ENCODE measurements at places on chromosomes 6 and 20.

GRCh38 chr6:20360471-20361119 is 41.1 kb upstream of the E2F3 start:
- H3K27ac ChIP-seq: no peak overlapping the region
- peaks cover 12% of the 10 kb centered on the region for H3K4me1 ChIP-seq
- no peaks in the 10 kb centered on the region for H3K27me3 ChIP-seq

DNA sequence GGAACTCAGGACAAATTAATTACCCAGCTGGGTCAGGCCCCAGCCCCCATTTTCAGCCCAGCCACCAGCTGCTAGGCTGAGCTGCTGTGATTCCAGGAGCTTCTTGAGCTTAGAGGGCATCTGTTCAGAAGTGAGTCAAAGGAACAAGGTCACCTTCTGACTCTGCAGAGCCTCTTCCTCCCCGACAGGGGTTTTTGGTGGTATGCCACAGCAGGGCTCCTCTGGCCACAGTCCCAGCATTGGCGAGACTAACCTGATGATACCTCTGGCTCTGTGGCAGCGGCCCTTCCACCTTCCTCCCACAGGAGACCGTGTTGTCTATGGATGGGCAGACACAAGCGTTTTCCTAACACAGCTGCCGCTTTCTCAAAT is 39.7 kb downstream of the ZC3H12D start:
- H3K27ac ChIP-seq: no peak overlapping the region
- no peaks in the 10 kb centered on the region for H3K27me3 ChIP-seq
- no peak for DNase-seq
- peaks cover 13% of the 10 kb centered on the region for H3K36me3 ChIP-seq
- H3K4me1 ChIP-seq: no peaks in the 10 kb centered on the region
- H3K4me3 ChIP-seq: no peak overlapping the region

DNA sequence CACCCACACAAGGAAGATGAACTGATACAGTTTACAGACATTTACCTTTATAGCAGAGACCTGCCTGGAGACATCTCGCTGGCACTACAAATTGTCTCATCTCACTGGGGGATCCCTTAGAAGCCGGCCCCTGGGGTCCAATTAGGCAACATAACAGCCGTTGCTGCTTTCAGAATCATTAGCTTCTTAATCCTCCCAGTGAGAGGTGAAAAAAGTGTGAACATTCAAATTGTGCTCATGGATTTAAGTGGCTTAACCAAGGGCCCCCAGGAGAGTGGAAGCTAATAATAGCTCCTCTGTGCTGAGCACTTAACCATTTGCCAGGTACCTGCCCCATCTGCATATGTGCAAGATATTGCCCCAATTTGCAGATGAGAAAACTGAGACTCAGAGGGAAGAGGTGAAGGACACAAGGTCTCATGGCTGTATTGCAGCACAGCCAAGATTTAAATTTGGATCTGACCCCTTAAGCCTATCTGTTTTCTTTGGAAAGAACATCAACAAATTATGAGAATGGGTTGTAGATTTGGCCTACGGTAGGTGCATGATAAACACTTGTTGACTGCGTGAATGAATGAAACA is 101.0 kb downstream of the EYA2 start:
- H3K27ac ChIP-seq: no peak overlapping the region
- peaks cover 8% of the 10 kb centered on the region for H3K4me1 ChIP-seq
- no peak for DNase-seq
- no peaks in the 10 kb centered on the region for H3K36me3 ChIP-seq
- peaks cover 2% of the 10 kb centered on the region for H3K27me3 ChIP-seq

- H3K4me3 ChIP-seq: peak overlapping the region; percentile 49
- DNase-seq: no peak
- peak overlapping the region; percentile 64 for H3K27ac ChIP-seq
- H3K4me1 ChIP-seq: peaks cover 38% of the 10 kb centered on the region
Observed at GRCh38 chr20:43751167-43752050, 24.6 kb upstream of the GTSF1L start.

GRCh38 chr6:149897015-149897697 is 757 bp downstream of the RAET1E start:
- H3K27me3 ChIP-seq: peaks cover 3% of the 10 kb centered on the region
- H3K27ac ChIP-seq: no peak overlapping the region
- no peaks in the 10 kb centered on the region for H3K4me1 ChIP-seq

DNA sequence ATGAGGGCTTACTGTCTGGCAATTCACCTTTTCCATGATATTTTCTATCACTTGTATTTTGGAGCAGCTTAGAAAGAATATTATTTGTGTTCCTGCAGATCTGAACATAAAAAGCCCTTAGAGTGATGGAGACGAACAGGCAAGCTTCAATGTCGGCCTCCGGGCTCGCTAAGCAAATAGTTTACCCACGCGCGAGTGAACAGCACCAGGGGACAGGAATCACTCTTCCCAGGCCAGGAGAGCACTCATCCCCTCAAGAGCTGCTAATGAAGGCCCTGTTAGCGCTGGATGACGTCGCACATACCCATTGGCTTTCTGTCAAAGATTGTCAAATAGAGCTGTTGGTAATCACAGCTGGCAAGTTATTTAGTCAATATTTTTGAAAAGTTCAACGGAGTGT is 395.7 kb downstream of the ZFAND3 start:
- no peak overlapping the region for H3K4me3 ChIP-seq
- no peak overlapping the region for H3K27ac ChIP-seq
- no peaks in the 10 kb centered on the region for H3K36me3 ChIP-seq
- no peaks in the 10 kb centered on the region for H3K4me1 ChIP-seq

- H3K27me3 ChIP-seq: no peaks in the 10 kb centered on the region
- H3K27ac ChIP-seq: no peak overlapping the region
- H3K4me1 ChIP-seq: no peaks in the 10 kb centered on the region
Observed at GRCh38 chr6:134394208-134394607, 76.3 kb upstream of the SGK1 start.

DNA sequence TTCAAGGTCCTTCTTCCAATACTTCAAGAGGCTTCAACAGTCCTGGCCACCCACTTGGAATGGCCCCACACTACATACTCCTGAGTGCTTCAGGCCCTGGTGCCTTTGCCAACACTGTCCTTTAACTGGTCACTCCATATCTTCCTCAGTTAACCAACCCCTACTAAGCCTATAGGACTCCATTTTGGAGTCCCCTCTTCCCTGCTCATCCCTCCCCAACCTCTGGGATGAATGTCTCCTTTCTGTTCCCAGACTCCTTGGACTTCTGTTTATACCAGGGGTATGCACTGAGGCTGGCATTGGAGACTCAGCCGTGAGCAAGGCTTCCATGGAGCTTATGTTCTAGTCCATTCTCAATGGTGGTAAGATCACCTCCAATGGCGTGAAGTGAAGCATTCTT is 33.6 kb downstream of the COX4I2 start:
- H3K4me3 ChIP-seq: no peak overlapping the region
- H3K27ac ChIP-seq: no peak overlapping the region
- peaks cover 42% of the 10 kb centered on the region for H3K4me1 ChIP-seq
- H3K27me3 ChIP-seq: no peaks in the 10 kb centered on the region
- H3K36me3 ChIP-seq: peaks cover 2% of the 10 kb centered on the region

DNA sequence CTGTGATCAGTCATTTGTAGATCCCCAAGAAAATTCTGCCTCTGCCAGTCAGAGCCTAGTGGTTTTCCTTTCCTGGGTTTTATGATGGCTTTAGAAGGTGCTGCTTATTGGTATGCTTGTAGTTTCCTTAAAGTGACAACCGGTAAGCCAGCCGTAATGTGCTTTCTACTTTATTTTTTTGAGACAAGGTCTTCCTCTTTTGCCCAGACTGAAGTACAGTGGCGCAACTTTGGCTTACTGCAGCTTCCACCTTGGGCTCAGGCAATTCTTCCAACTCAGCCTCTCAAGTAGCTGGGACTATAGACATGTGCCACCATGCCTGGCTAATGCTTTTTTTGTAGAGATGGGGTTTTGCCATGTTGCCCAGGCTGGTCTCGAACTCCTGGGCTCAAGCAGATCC is 23.5 kb downstream of the MCM8 start:
- no peaks in the 10 kb centered on the region for H3K27me3 ChIP-seq
- DNase-seq: no peak
- H3K27ac ChIP-seq: no peak overlapping the region
- no peaks in the 10 kb centered on the region for H3K4me1 ChIP-seq

GRCh38 chr20:53950031-53950430 is 120.4 kb downstream of the BCAS1 start:
- no peak for DNase-seq
- H3K27me3 ChIP-seq: peaks cover 1% of the 10 kb centered on the region
- H3K27ac ChIP-seq: peak overlapping the region; percentile 79

GRCh38 chr20:62330576-62331317 is 27.9 kb downstream of the ADRM1 start:
- H3K27me3 ChIP-seq: no peaks in the 10 kb centered on the region
- H3K27ac ChIP-seq: no peak overlapping the region
- H3K4me1 ChIP-seq: no peaks in the 10 kb centered on the region
- H3K36me3 ChIP-seq: no peaks in the 10 kb centered on the region

DNA sequence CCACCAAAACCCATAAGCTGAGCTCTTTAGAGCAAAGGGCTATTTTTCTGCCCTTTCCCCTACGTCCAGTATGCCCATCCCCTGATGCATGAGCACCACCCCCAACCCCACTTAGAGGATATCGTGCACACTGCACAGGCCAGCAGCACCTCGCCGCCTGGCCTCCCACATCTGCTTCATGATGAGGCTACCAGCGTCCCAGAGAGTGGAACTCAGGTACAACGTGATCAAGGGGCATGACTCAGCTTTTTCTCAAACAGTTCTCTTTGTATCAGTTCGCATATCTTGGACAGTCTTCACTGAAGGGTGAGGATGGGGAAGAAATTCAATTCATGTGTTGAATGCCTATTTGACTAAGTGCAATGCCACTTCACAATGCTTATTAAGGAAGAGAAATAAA is 81.9 kb upstream of the QKI start:
- H3K27me3 ChIP-seq: no peaks in the 10 kb centered on the region
- H3K4me1 ChIP-seq: no peaks in the 10 kb centered on the region

- H3K27me3 ChIP-seq: peaks cover 46% of the 10 kb centered on the region
- no peak for DNase-seq
- H3K4me3 ChIP-seq: no peak overlapping the region
- peaks cover 54% of the 10 kb centered on the region for H3K4me1 ChIP-seq
Observed at GRCh38 chr6:3231247-3232016, 4.0 kb upstream of the TUBB2B start.

DNA sequence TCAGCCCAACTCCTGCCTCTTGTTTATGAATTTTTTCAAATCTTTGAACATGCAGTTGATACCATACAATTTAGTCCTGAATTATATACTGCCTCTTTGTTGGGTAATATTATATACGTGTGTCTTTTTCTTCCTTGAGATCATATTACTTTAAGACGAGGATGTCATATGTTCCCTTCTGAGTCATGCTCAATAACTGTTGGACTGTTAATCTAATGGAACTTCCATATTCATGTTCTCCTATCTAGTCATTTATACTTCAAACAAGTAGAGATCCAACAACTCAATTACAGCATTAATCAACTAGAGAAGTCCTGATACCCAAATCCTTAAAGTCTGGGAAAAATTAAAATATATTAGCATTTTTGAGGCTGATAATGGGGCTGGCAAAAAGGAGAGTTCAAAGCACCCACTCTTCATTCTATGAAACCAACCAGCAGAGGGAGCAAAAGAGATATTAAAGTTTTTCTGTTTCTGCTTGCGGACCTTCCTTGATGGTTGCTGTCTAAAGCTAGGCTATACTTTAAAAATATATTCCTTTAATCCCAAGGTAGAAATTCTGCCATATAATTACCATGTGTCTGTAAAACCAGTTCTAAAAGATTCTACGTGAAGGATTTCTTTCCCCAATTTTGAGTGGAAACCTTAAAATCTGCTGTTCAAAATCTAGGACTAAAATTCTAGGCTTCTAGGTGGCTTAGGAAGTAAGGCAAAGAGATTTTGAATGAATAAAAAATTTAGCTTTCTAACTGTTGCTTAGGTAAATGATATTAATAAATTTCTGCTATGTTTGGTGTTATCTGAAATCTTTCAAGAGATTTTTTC is 498.9 kb downstream of the BCKDHB start:
- no peaks in the 10 kb centered on the region for H3K4me1 ChIP-seq
- peak; percentile 6 for DNase-seq
- H3K27ac ChIP-seq: no peak overlapping the region
- no peaks in the 10 kb centered on the region for H3K27me3 ChIP-seq

GRCh38 chr20:39524371-39524911 is 562.3 kb downstream of the DHX35 start:
- no peak overlapping the region for H3K27ac ChIP-seq
- no peaks in the 10 kb centered on the region for H3K27me3 ChIP-seq
- DNase-seq: no peak
- no peak overlapping the region for H3K4me3 ChIP-seq
- no peaks in the 10 kb centered on the region for H3K36me3 ChIP-seq
- no peaks in the 10 kb centered on the region for H3K4me1 ChIP-seq

DNA sequence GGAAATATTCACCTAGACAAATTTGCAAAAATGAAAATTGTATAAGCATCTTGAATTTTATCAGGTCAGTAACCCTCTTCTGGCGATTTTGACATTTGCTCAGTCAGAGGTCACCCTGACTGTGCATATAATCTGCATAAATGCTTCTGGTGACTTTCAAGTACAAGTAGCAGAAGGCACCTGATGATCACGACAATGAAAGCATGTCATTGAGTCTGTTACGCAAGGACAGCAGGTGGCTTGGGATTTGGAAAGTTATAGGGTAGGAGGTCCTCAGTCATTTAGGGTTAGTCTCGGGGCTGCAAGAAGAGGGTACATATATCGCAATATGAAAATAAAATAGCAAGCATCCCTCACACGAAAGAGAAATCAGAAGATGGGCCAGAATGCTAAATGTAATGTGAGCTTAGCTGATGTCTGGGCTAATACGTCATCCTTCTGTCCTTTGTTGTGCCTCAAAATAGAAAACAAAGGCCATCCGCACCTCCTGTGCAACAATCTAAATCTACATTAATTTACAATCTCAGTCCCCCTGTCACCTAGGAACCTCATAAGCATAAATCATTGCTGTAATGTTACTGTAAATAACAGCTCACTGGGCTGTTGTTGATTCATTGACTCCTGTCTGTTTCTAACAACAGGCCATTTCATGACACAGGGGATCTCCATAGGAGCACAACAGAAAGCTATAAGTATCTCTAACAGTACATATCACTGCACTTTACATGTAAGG is 155.2 kb upstream of the RSPO3 start:
- no peak overlapping the region for H3K27ac ChIP-seq
- H3K27me3 ChIP-seq: no peaks in the 10 kb centered on the region
- H3K4me1 ChIP-seq: no peaks in the 10 kb centered on the region
- no peaks in the 10 kb centered on the region for H3K36me3 ChIP-seq

- H3K27me3 ChIP-seq: no peaks in the 10 kb centered on the region
- peak overlapping the region; percentile 84 for H3K4me3 ChIP-seq
- peak; percentile 35 for DNase-seq
- H3K27ac ChIP-seq: peak overlapping the region; percentile 7
- peaks cover 3% of the 10 kb centered on the region for H3K36me3 ChIP-seq
Observed at GRCh38 chr6:36955136-36955535, 598 bp downstream of the PI16 start.

GRCh38 chr20:62900692-62901584 is 25.4 kb downstream of the DIDO1 start:
- H3K4me1 ChIP-seq: peaks cover 24% of the 10 kb centered on the region
- H3K27me3 ChIP-seq: no peaks in the 10 kb centered on the region
- peak; percentile 41 for DNase-seq

DNA sequence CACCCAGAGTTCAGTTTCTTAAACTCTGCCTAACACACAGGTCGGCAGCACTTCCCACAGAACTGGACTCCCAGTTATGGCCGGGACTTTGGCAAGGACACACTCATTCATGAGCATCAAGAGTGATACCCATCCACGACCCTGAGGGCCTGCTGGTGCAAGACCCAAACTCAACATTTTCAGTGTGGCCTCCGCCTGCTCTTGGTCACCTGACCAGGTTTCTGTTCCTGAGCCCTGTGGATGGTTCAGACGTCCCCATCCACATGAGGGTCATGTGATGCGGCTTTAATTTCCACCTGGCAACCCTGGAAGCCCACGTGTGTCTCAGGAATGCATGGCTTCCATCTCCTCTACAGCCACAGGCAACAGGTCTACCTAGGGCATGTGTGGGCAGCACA is 245.3 kb downstream of the DLL1 start:
- no peaks in the 10 kb centered on the region for H3K27me3 ChIP-seq
- no peak for DNase-seq
- H3K4me3 ChIP-seq: no peak overlapping the region
- no peaks in the 10 kb centered on the region for H3K36me3 ChIP-seq

Data from CD4-positive, CD25-positive, alpha-beta regulatory T cell (primary cell).